ENCODE measurements at places on chromosomes 12 and 14. TPM values are rescaled to one million over a fixed set of nuclear protein-coding genes. Genes with fewer than 3 reads are reported as not detected.

NCAPD2 gene
- 60.4 TPM for polyA plus RNA-seq

DNA sequence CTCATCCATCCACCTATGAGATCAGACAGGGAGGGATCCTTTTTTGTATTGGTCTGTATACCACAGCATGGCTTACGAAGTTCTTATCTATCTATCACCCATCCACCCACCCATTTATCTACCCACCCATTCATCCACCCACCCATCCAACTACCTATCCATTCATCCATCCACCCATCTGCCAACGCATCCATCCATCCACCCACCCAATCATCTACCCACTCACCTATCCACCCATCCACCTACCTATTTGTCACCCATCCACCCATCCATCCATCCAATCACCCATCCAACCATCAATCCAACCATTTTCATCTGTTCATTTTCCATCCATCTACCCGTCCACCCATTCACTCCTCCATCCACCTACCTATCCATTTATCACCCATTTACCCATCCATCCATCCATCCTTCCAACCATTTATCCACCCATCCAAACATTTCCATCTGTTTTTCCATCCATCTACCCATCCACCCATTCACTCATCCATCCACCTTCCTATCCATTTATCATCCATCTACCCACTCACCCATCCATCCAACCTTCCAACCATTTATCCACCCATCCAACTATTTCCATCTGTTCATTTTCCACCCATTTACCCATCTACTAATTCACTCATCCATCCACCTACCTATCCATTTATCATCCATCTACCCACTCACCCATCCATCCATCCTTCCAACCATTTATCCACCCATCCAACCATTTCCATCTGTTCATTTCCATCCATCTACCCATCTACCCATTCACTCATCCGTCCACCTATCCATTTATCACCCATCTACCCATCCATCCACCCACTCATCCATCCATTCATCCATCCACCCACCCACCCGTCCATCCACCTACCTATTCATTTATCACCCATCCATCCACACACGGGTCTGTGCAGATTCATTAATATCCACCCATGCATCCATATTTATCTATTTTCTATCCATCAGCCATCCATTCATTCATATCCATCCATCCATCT, 13.3 kb downstream of the SDS start:
- DNase-seq: no peak

GRCh38 chr12:55700255-55701018, 7.3 kb downstream of the ITGA7 start:
- peak; percentile 35 for DNase-seq

DTX1 gene
- 0.01 TPM for polyA plus RNA-seq

- DNase-seq: no peak
Observed at GRCh38 chr12:101566318-101566717, 28.5 kb upstream of the MYBPC1 start.

- peak; percentile 35 for DNase-seq
Observed at GRCh38 chr12:4002601-4003000, 129.4 kb upstream of the PARP11 start.

GRCh38 chr12:95446506-95446900, 27.4 kb upstream of the METAP2 start:
- DNase-seq: no peak

- no peak for DNase-seq
Observed at GRCh38 chr12:72074956-72075355, 136.3 kb downstream of the TPH2 start.

DNA sequence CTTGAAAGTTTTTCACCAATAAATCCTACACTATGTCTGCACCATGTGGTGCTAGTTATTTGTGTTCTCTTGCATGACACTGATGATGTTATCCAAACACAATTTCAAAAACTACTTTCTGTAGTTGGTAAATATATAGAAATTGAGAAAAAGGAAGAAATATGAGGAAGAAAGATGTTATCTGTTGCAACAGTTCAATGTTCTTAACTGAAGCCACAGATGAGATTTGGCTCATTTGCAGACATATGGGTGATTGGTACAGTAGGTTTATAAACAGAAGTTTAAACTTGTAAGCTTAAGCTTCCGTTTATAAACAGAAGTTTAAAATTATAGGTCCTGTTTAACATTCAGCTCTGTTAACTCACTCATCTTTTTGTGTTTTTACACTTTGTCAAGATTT, at the start of gene CLEC12A:
CLEC12A (plus strand) TSS at position 229 of the 400 bp plus-strand sequence. CDS start 188 bp downstream, outside the sequence.
- DNase-seq: no peak

- DNase-seq: peak; percentile 30
Observed at GRCh38 chr14:68278576-68279436, 459.2 kb downstream of the RAD51B start.

GRCh38 chr14:52307376-52307775, 6.7 kb upstream of the PTGER2 start:
- no peak for DNase-seq

DNA sequence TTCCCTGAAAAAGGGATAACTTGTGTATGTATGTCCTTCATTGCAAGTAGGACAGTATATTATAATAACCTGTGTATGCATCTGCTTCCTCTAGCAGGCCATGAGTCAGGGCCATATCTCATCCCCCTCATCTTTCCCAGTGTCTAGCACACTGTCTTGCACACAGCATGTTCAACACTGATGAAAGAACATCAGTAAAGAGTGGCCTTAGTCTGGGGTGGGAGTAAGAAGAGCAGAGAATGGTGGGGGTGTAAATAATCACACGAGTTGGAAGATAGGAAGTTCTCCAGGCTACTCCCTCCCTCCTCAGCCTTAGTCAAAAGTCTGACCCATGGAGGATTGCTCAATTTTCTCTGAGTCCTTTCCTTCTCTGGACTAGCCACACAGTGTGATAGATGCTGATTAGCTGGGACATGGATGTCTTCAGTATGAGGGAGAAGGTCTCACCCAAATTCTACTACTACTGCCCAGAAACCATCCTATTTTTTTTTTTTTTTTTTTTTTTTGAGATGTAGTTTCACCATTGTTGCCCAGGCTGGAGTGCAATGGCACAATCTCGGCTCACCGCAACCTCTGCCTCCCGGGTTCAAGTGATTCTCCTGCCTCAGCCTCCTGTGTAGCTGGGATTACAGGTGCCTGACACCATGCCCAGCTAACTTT, 14.6 kb upstream of the SP1 start:
- DNase-seq: no peak
